Stimulated activated CD8-positive, alpha-beta memory T cell treated with anti-CD3 and anti-CD28 coated beads, Interleukin-7, amount 100 ng/mL, for 4 hours (primary cell): ENCODE measurements at places on chromosomes 12 and 14.

GRCh38 chr14:31219169-31219568, 11.6 kb upstream of the HECTD1 start:
- no peak for DNase-seq

DNA sequence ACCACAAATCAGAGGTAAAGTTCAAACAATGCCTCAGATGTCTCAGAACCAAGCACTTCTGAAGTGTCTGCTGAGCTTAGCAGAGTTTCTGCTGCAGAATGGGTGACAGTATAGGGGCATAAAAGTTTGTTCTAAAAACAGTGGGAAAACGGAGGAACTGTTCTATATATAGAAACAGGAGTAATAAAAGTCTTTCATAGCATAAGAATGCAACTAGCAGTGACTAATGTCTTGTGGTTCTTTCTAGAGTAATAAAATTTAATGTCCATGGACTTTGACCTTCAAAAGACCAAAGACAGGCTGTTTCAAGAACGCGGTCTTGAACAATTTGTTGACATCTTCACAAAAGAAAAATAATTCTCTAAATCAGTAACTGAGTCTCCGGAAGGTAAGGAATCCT, 107.5 kb upstream of the FAR2 start:
- no peak for DNase-seq

DNA sequence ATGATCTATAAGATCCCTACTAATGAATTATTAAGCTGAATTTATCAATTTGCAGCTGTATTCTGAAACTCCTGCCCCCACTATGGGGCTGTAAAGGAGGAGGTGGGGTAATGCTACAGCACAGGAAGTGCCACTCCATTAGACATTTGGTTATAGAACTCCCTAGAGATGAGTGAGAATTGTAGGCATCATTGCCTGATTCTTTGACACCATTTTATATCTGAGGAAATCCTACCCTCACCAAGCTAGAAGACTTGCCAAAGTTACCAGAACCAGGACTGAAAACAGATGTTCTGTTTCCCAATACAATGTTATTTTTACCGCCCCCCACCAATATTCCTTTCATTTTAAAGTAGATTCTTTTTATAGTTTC, 182.4 kb downstream of the EGLN3 start:
- no peak for DNase-seq

DNA sequence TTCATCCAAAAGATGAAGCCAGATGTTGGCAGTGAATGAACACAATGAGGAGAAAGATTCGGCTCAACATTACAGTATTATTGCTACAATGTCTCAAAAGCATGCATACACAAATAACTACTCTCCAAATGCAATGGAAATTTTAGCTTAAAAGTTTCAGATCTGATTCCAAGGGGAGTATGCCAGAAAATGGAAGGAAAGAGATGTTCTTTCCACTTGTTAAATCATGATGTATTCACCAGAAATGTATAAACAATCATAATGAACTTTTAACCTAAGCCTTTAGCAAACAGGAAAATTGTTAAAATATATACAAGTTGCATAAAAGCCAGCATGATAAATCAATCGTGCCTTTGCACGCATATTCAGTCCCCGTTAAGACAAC, 62.1 kb downstream of the SH2B3 start:
- DNase-seq = no peak

GRCh38 chr12:53200458-53201176, 6.4 kb downstream of the ITGB7 start:
- DNase-seq = no peak

- no peak for DNase-seq
These were observed 826 bp downstream of the ZNF705A start for GRCh38 chr12:8157484-8158198.

DNA sequence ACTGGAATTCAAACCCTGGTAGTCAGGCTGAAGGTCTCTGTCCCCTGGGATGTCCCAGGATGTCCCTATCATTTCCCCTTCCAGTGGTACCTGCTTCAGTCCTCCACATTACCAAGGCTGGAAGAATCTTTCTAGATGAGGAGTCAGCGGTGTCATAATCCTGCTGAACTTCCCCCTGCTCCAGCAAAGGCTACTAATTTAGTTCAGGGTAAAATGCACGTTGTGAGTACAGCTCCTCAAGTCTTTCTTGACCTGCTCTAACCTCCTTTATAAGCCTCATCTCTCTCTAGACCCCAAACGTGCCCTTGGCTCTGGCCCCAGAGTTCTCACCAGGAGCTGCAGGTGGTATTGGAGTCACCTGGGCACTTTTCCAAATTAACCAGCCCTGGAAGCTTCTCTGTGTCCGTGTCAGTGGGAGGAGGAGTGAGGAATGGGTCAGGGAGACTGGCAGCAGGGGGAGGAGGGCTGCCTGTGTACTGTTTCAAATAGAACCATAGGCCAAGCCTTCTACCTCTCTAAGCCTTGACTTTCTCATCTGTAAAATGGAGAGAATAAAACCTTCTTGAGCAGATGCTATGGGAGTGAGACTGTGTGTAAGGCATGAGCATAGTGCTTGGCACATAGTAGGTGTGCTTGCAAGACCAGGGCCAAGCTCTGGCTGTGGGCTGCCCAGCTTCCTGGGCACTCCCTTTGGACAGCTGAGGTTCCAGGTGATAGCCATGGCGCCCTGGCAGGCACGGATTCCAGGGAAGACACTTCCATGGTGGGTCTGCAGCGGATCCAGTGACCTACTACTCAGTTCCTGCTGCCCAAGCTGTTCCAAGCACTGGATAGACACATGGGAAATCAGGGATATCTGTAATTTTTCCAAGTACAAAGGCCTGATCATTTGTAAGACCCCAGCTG, 24.5 kb downstream of the ASB2 start:
- DNase-seq = no peak
